ENCODE measurements at places on chromosomes 12 and 14.

DNA sequence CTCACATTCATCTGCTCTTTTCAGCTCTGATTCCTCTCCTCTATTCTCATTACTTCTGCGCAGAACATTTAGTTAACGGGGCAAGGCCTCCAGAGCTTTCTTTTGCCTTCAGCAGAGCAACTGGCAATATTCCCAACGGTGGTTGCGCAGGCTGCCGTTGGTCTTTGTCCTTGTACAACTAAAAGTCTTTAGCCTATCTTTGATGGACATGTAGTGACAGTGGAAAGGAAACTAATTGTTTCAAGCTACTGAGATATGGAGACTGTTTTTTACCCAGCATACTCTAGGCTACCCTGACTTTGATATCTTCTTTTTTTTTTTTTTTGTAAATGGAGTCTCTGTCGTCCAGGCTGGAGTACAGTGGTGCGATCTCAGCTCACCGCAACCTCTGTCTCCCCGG, 12.6 kb downstream of the R3HDM2 start:
- no peak for DNase-seq

GRCh38 chr12:14768823-14769405, 34.4 kb downstream of the WBP11 start:
- no peak for DNase-seq

GRCh38 chr14:104116288-104116755, 22.1 kb upstream of the KIF26A start:
- no peak for DNase-seq

DNA sequence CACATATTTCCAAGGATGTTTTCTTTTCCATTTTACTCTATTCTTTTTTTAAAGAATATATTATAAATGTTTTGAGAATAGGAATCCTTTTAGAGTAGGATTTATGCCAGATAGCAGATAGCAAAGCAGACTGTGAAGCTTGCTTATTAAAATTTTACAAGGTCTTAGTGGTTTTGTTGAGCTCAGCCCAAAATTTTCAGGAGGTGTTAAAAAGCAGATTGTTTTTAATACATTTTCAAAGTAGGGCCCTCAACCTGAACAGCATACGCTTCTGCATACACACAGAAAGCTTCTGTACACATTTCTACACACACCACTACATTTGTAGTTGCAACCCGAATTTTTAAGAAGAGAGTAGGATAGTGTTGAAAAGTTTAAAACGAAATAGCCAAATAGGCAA, 151.0 kb downstream of the EPS8 start:
- DNase-seq = no peak

DNA sequence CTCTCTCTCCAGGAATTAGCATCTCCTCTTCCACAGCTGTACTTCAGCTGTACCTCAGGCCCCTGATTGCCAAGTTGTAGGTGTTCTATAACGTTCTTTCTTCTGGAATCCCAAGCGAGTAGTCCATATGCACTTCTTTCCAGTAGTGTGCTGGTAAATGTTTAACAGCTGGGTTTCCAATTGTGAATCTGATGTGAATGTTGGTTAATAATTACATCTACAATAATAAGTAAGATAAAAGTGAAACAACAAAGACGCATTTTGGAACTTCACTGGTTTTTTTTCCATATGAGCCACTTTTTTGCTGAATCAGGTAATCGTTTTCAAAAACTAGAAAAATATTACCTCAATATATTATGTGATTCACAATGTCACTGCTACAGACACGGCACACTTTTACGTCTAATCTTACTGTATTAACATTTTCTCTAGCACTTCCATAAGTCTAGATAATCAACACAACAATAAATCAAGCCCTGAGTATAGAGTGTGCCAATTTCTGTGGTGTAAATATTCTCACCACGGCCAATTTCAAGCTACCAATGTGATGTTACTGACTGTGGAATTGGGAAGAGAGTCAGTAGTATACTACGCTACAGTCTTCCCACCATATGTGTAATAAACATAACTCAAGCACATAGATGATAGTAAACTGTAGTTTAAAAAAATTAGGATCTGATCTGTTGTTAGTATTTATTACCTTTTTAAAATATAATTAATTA, 113.0 kb downstream of the ZFP36L1 start:
- no peak for DNase-seq

- DNase-seq = no peak
Measured at GRCh38 chr12:53211476-53212381, 4.7 kb upstream of the ITGB7 start.

GRCh38 chr12:5586201-5586600, 154.3 kb downstream of the NTF3 start:
- DNase-seq = no peak

DNA sequence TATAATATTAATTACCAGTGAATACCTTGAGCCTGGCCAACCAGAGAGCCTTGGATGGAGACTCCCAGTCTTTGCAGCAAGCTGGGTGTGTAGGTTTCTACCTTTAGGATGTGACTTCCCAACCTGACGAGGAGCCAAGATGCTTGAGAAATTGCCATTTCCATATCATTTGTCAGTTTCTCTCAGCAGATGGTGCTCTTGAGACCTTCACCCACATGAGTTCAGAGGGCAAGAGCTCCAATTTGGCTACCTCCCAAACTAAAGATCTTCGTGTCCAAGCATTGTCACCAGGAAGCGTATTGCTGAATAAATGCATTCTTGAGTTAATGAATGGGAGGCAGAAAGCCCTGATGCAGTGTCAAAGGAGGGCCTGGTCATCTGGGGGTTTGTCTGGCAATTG, 106.4 kb upstream of the TBX5 start:
- no peak for DNase-seq

DNA sequence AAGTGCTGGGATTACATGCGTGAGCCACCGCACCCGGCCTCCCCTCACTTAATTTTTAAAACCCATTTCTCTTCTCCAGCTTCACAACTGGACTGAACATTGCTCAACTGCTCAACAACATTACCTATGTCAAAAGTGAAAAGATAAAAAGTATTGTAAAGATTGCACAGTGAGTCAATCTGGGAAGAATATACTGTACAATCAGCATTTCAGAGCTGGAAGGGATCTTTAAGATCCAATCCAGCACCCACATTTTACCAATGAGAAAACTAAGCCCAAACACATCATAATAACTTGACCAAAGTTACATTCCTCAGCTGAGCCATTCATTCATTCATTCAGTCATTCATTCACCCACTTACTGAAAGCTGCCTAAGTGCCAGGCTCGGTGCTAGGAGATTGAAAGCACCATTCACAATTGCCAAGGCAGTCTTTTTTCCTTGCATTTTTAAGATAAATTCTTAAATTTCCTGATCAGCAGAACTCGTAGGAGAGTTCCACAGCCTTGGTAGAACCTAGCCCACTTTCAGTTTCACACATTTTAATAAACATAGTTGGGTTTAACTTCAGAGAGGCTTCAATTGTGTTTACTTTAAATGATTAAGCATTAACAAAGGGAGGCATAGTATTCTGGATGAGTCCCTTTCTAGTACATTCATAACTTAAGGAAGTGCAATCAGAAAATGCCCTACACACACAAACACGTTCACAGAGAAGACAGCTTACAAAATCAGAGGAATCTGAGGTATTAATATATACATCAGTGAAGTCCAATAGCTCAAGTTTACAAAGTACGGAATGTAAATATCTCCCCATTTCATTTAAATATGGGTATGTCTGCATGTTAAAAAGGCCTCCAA, 3.0 kb downstream of the GALNT4 start:
- no peak for DNase-seq

GRCh38 chr14:37179896-37180502, 7.6 kb upstream of the SLC25A21 start:
- no peak for DNase-seq

DNA sequence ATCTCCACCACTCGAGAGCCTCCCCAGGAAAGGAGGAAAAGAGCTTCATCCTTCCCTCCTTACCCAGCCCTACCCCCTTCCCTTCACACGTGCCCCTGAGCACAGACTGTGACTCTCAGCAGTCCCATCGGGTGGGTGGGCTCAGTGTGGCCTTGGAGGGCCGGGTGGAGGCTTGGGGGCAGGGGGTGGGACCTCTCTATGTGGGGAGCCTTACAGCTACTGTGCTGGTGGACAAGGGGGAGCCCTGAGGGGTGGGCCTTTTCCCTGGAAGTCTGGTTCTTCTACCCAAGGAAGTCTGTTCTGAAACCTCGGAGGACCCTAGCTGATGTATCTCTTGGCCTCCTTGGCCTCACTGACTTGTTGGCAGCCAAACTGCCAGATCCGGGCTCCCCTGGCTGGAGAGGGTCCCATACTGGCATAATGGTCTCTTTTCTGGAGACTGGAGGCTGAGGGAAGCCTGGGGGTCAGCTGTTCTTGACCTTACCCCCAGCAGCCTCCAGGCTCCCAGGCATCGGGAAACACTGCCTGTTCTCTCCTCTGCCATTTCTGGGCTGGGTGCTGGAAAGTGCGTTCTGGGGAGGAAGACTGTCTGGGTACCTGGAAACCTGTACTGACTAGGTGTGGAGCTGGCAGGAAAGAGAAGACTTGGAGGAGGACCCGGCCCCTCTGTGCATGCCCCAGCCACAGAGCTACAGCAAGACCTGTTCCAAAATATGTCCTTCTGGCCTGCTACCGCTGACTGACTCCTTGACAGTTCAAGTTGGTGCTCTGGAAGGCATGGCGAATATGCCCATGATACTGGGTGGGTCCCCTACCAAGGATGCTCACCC, 7.6 kb downstream of the VASH1 start:
- no peak for DNase-seq

GRCh38 chr14:50399251-50400032, 2.8 kb upstream of the CDKL1 start:
- no peak for DNase-seq

GRCh38 chr12:57629897-57630471, 3.0 kb downstream of the B4GALNT1 start:
- no peak for DNase-seq

GRCh38 chr12:96821592-96821991, 85.5 kb upstream of the NEDD1 start:
- DNase-seq = no peak

- no peak for DNase-seq
Measured at GRCh38 chr14:63269561-63270225, 49.0 kb downstream of the GPHB5 start.

GRCh38 chr12:69985656-69986055, 160.6 kb downstream of the MYRFL start:
- DNase-seq = no peak

DNA sequence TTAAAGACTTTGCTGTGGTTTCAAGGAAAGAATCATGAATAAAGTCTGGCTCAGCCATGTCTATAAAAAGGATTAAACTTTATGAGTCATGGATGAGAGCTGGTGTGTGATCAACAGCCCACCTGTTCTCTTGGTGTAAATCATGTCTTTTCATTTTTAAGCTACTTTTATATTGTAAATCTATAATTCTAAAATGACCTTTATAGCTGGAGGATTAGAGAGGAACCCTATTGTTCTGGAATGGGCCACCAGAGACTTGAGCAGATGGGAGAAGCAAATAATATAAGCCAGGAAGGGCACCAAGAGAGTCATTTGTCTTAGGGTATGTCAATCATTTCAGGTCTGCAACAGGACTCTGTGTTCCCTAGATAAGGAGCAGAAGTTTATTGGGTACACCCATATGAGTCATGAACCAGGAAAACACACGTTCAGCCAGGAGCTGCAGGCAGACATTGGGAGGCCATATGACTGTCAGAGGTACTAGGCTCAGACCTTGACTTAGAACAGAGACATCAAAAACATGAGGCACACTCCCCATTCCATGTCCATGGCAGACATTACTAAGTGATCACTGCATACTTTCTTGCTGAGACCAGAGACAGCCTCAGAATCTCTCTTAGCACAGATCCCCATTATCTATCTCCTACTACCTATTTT, 49.3 kb downstream of the NDUFA12 start:
- DNase-seq = no peak

DNA sequence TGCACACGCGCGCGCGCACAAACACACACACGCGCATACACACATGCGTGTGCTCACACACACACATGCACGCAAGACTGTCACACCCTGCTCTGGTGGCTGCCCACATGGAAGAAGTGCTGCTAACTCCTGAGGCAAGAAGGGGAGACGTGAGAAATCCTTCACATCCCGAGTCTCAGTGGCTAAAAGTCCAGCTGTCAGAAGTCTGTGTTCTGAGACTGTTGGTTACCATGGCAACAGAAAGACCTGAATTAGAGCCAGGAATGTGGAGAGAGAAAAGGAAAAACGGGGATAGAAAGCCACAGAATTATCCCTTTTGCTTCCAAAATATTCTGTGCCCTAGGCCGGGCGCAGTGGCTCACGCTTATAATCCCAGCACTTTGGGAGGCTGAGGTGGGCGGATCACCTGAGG, 71.2 kb downstream of the PPFIBP1 start:
- no peak for DNase-seq

GRCh38 chr12:52293926-52294325, 2.6 kb upstream of the KRT81 start:
- no peak for DNase-seq

DNA sequence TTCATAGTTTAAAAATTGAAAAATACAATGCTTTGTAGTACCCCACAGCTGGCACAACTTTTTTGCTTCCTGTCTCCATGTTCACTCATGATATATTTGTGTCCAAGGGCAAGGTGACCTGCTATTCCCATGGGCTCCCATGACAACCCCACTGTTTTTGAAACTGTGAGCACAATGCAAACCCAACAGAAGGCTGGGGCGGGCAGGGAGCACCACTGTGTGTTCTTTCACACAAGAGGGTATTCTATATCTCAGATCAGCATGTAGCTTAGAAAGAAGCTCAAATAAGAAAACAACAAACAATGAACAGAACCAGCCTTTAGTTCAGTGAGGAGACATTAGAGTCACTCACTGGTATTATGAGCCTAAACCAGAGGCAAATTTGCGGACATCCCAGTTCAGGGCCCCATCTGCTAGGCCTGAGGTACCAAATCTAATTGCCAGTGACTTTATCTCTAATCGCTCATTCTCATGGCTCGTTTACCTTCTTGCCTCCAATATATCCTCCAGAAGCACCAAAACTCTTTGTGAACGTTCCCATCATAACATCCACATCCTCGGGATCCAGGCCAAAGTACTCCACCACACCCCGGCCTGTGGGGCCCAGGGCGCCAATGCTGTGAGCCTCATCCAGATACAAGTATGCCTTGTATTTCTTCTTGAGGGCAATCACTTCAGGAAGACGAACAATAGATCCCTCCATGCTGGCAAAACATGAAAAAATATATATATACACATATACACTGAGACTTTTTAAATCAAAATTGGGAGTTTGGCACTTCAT, 56.4 kb upstream of the ISM2 start:
- DNase-seq = no peak

- DNase-seq = no peak
Measured at GRCh38 chr12:55720894-55721444, 776 bp downstream of the RDH5 start.

DNA sequence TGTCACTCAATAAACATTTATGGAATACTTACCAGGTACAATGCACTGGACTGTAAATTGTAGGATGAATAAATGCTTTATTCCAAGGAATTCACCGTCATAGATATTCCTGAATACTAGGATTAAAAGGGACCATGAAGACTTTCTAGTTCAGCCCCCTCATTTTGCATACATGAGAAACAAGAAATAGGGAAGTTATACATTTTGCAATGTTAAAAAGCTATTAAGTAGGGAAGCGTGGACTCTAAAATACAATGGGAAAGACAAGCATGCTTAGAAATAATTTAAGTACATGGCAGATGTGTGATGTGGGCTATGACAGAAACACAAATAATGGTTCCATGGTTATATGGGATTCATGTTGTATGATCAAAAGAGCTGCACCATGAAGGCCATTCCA, 89.4 kb upstream of the SYT10 start:
- no peak for DNase-seq

- no peak for DNase-seq
Measured at GRCh38 chr14:74014299-74014698, 4.8 kb downstream of the ENTPD5 start.

- DNase-seq = no peak
Measured at GRCh38 chr12:132432721-132433577, 57.0 kb upstream of the FBRSL1 start.

GRCh38 chr12:109804820-109805761, 28.1 kb downstream of the TRPV4 start:
- peak; percentile 64 for DNase-seq
